ENCODE measurements at places on chromosomes 5 and 9.

DNA sequence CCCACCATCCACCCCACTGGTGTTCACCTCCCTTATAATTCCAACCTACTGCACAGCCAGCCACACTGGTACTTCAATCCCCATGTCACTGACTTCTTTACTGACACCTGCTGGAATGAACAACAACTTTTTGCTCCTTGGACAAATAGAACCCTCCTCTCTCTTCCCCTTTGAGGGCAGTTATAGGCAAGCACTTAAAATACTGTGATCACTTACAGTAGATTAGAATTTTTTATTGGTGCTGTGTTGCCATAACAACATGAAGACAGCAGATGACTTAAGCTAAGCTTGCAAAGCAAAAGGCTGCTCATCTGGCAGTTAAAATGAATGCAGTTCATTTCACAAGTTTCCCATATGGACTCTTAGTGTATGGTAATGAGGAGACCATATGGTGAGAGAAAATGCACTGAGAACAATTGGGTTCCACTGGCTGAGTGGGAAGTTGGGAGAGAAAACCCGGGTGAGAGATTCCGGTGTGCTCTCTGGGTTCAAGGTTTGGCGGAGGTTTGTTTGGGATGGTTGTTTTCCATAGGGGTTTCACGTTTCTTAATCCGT lies 374.3 kb downstream of the EBF1 start:
- DNase-seq = no peak

DNA sequence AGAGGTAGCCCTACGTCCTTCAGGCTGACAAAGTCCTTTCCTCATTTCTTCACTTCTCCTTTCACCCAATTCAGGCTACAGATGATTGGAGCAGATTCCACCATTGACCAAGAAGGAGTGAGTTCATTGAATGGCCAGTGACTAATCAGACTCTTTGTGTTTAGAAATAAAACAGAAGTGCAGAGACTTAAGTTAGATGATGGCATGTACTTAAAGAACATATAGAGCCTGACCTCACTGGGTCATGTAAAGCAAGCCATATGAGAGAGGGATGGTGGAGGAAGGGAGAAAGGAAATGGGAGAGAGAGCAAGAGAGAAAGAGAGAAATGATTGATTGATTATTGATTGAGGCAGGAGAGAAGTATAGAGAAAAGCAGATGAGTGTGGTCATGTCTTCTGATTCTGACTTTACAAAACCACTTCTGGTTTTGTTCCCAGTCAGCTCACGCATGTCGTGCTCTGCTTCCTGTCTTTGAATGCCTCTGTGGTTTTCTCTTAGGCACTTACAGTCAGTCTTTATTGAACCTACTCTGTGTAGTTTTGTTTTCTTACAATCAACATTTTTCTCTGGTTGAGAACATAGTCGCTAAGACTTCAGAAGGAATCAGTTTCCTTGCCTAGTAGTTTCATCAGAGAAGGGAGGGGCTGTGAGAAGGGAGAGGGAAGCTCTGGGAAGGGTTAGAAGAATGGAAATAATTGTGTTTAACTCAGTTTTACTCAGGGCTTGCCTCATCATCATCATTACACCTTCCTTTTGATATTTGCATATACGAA lies 149.2 kb upstream of the KLF9 start:
- no peak for DNase-seq

DNA sequence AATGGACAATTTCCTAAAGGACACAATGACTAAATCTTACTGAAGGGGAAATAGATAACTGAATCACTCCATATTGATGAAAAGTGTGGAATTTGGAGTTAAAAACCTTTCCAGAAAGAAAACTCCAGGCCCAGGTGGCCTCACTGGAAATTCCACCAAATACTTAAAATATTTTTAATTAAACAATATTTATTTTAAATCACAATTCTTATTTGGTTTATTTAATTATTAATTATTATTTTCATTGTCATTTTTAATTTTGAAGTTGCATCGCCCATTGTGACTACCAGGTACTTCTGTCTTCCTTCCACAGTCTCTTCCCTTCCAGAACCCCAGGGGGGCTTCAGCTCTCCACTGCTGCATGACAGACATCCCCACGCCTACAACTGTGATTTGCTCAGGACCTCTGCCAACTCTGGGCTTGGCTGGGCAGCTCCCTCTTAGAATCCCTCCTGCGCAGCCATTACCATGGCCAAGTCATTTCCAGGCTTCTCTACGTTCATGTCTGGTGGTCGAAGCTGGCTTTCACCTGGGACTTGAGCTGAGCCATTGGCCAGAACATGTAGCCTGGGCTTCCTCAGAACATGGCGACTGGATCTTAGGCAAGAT lies 16.4 kb upstream of the GADD45G start:
- no peak for DNase-seq

- no peak for DNase-seq
Measured at GRCh38 chr9:35820076-35820475, 5.2 kb upstream of the HINT2 start.

DNA sequence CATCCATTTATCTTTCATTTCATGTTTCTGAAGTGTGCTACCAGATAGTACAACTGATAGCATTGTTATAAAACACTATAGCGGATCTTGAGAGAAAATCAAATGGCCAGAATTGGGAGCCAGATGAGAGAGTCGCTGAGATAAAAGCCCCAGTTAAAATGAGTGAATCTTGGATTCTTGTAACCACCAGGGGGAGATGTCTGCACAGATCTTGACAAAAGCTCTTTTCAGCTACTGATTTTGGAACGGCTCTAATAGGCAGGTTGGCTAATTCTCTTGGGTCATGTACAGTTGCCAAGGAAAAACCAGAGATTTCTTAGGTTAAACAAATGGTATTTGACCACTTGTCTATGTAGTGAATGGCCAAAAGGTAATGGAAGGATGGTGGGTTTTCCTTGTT lies 21.7 kb downstream of the F2RL2 start:
- DNase-seq = no peak
